Tongue (tissue), 3 donors: ENCODE measurements at places on chromosomes 2 and 18. TPM values are rescaled to one million over a fixed set of nuclear protein-coding genes. Genes with fewer than 3 reads are reported as not detected.
A peak's percentile ranks its signal among the peaks of the same experiment; 100 is the strongest.

ANKRD30BL gene
- 0.31 TPM for total RNA-seq

DNPEP gene
- 33.4 TPM for total RNA-seq

DNAJB2 gene
- total RNA-seq = 96.5 TPM

APLF gene
- total RNA-seq = 7.9 TPM

SLC5A7 gene
- total RNA-seq = 0.51 TPM

DNA sequence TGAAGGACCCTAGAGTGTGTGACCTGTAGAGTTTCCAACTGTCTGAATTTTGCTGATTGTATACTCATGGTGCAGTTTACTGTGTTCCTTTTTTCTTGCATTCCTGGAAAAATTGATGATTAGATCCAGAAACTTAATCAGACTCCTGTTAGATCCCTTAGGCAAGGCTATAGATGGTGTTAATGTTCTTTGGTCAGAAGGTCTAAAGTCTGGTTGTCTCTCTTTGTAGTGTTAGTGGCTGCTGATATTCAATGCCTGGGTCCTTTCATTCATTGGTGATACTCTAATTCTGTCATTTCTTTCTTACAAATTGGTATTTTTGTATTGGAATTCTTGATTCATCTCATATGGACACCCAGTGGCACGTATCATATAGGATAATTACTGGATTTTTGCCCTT lies 6.3 kb downstream of the CCNT2 start:
- DNase-seq = no peak

- no peak for DNase-seq
Observed at GRCh38 chr2:174611006-174611405, 13.4 kb upstream of the WIPF1 start.

- peak; percentile 17 for DNase-seq
Observed at GRCh38 chr2:121429927-121430520, 100.7 kb upstream of the RNU4ATAC start.

DNA sequence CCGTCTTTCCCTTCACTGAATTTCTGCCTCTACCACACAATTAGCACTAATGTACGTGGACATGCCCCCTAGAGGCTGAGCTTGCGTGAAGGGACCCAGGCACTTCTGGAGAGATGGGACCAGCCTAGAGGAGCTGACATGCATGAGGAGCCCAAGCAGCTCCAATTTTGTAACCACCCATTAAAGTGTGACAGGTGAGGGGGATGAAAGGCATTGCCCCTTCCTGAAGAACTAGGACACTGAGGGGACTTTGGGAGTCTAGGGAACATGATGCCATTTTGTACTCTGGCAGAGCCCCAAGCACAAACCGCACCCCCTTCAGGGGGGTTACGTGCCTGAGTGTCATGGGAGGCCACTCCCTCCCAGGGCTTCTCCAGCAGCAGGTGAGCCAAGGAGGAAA lies 63.6 kb downstream of the HNRNPLL start:
- DNase-seq = no peak

DNA sequence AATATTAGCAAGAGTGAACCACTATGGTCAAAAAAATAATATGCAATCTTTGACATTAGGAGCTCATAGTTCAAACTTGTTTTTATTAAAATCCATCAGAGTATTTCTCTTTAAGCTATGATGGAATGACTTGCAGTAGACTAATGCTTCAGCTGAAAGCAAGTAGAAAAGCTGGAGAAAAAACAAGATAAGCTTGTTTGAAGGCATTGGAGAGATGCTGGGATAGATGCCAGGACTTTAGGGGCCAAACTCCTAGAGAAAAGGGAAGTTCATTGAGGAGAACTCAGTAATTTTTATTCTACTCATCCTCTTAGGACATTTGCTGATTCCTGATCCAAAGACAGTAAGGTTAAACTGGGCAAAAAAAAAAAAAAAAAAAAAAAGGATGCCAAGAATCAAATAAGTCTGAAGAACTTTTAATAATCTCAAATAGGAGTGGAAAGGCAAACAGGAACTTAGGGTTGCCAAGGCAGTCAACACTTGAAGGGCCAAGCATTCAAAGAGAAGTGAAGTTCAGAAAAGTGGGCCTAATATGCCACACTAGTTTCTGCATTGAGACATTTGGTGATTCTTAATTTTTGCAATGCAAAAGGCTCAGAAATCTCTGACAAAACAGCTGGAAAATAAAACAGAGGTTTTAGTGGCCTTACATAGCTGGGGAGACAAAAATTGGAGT lies 19.7 kb upstream of the AFF3 start:
- no peak for DNase-seq

DNA sequence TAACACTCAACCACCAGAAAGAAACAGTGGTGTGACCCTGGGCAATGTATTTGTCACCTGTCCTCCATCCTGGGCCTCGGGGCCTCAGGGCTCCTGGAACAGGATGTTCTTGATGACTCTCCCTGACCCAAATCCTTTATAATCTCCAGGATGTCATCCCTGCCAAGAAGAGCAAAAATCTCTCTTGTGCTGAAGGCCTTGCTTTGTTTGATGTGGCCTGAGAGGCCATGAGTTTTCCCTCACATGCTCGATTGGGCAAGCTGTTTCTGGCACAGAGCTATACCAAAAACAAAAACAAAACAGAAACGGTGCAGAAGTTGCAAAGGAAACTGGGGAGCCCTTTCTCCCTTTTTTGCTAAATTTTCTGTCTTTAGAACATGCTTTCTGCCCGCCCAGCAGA lies 35.7 kb upstream of the ST3GAL5 start:
- peak; percentile 35 for DNase-seq

- peak; percentile 71 for DNase-seq
Observed at GRCh38 chr18:36468161-36468560, 170.6 kb downstream of the FHOD3 start.
